Testis (tissue), 5 donors: ENCODE measurements at places on chromosomes 13 and 19. TPM values are rescaled to one million over a fixed set of nuclear protein-coding genes. Genes with fewer than 3 reads are reported as not detected.
A peak's percentile ranks its signal among the peaks of the same experiment; 100 is the strongest.

- H3K4me3 ChIP-seq = no peak overlapping the region
- H3K27ac ChIP-seq = no peak overlapping the region
- peaks cover 4% of the 10 kb centered on the region for H3K4me1 ChIP-seq
- no peaks in the 10 kb centered on the region for H3K36me3 ChIP-seq
- no peak for DNase-seq
Observed at GRCh38 chr13:27927444-27928352, 7.9 kb downstream of the PDX1 start.

- no peak for DNase-seq
- no peaks in the 10 kb centered on the region for H3K27me3 ChIP-seq
- H3K36me3 ChIP-seq = no peaks in the 10 kb centered on the region
- H3K4me1 ChIP-seq = peaks cover 33% of the 10 kb centered on the region
Observed at GRCh38 chr13:41056826-41057711, 4.2 kb upstream of the WBP4 start.

TJP3 gene
- polyA plus RNA-seq = 125 TPM

DNA sequence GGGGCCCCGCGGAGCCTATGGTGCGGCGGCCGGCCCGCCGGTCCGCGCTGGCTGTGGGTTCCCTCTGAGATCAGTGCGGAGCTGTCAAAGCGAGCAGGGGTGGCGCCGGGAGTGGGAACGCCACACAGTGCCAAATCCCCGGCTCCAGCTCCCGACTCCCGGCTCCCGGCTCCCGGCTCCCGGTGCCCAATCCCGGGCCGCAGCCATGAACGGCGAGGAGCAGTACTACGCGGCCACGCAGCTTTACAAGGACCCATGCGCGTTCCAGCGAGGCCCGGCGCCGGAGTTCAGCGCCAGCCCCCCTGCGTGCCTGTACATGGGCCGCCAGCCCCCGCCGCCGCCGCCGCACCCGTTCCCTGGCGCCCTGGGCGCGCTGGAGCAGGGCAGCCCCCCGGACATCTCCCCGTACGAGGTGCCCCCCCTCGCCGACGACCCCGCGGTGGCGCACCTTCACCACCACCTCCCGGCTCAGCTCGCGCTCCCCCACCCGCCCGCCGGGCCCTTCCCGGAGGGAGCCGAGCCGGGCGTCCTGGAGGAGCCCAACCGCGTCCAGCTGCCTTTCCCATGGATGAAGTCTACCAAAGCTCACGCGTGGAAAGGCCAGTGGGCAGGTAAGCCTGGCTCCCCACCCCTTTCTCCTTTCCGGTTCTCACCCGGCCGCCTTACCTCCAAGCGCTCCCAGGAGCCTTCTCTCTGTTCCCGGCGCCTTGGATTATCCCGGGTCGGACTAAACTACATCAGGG is at the start of gene PDX1:
PDX1 (plus strand) TSS at position 67 of the 743 bp plus-strand sequence; CDS start at position 206, 139 bp downstream.
- H3K27me3 ChIP-seq = no peaks in the 10 kb centered on the region
- no peak within 1 kb of the TSS for H3K27ac ChIP-seq
- peak; percentile 58 for DNase-seq
- H3K36me3 ChIP-seq = no peaks in the 10 kb centered on the region
- H3K4me3 ChIP-seq = no peak within 1 kb of the TSS
- peaks cover 21% of the 10 kb centered on the region for H3K4me1 ChIP-seq

HSPB6 gene
- 146 TPM for polyA plus RNA-seq

- no peak overlapping the region for H3K27ac ChIP-seq
- H3K4me3 ChIP-seq = no peak overlapping the region
- H3K27me3 ChIP-seq = no peaks in the 10 kb centered on the region
- H3K4me1 ChIP-seq = no peaks in the 10 kb centered on the region
- no peaks in the 10 kb centered on the region for H3K36me3 ChIP-seq
Observed at GRCh38 chr13:26873386-26873698, 112.8 kb upstream of the GPR12 start.

GRCh38 chr19:40829205-40829604 is 21.0 kb downstream of the CYP2A6 start:
- no peak overlapping the region for H3K4me3 ChIP-seq
- H3K4me1 ChIP-seq = peaks cover 32% of the 10 kb centered on the region
- peak overlapping the region; percentile 18 for H3K27ac ChIP-seq
- H3K27me3 ChIP-seq = no peaks in the 10 kb centered on the region
- no peaks in the 10 kb centered on the region for H3K36me3 ChIP-seq
- DNase-seq = no peak

DNA sequence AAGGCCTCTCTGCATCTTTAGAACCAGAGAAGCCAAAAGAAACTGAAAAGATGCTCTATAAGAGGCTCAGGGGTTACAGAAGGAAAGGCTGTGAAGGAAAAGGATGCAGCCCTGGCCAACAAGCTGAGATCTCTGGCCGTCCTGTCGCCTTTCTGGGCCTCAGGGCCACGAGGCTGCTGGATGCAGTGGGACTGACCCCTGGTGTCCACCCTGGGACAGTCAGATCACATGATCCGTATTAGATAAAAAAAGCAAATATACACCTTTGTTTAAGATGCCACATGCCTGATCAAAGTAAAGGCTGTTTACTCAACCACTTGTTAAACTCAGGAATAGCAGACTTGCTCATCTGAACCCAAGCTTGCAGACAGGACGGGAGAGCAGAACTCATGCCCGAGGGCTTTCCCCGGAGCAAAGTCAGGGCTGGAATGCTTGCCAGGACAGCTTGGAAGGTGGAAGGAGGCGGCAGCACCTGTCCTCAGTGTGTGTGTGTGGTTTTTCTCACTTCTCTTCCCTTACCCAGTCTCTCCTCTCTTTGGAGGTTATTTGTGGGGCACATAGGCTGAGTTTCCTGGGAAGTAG is 206.5 kb upstream of the TSHZ3 start:
- H3K4me1 ChIP-seq = no peaks in the 10 kb centered on the region
- no peak overlapping the region for H3K27ac ChIP-seq
- H3K4me3 ChIP-seq = no peak overlapping the region

KPTN gene
- polyA plus RNA-seq = 13.5 TPM

DNA sequence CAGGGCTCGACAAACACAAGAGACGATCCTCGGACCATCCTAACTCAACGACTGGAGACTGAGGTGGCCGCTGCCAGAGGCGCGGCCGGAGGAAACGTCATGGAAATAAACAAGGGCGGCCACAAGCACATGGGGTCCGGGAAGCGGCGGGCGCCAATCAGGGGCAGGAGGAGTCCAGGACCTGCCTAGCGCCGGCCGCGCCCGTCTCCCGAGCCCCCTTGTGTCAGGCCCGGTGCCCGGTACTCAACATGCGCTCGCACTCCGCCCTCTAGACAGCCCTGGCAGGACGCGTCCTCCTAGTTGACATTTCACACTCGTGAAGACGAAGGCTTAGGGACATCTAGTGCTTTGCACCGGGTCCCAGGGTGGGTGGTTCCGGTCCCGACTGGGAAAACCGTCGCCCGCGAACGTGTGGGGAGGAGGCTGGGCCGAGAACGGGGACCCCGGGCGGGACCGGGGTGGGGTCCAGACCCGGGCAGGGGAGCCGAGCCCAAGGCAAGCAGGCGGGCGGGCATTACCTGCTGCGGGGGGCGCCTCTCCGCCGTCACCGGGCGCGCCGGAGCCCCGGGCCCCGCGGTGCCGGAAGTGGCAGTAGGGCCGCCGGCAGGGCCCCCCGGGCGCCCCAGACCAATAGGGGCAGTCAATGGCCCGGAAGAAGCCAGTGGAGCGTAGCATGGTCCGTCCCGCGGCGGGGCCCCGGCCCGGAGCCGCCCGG is 442 bp downstream of the REXO1 start:
- H3K4me1 ChIP-seq = peaks cover 47% of the 10 kb centered on the region
- no peaks in the 10 kb centered on the region for H3K36me3 ChIP-seq
- no peaks in the 10 kb centered on the region for H3K27me3 ChIP-seq
- DNase-seq = peak; percentile 66

DNA sequence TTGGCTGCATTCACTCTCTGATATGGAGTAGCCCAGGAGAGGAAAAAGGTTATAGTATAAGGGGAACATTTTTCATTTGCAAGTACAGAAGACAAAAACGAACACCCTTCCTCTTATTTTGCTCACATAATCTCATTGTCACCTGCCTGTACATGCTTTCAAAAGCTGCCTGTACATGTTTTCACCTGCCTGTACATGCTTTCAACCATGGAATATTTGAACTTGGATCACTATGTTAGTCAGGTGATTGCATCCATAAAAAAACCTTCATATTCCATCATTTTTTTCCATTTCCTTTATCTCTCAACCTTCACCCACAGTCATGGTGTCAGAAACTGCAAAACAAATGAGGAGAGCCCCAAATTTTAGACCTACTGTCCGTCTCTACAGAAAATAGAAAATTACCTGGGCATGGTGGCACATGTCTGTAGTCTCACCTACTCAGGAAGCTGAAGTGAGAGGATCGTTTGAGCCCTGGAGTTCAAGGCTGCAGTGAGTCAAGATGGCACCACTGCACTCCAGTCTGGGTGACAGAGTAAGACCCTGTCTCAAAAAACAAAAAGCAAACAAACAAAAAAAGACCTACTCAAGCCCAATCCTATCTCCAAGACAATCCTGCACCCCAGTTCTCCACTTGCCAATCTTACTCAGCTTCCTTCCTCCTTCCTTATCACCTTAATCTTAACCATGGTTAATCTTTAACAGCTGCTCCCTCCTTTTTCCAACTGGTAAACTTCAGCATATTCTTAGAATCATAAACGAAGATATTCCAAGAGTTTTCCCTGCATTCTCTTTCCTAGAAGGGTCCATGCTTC is 11.6 kb downstream of the IGFL2 start:
- H3K27ac ChIP-seq = no peak overlapping the region
- H3K36me3 ChIP-seq = no peaks in the 10 kb centered on the region
- no peak for DNase-seq
- no peak overlapping the region for H3K4me3 ChIP-seq
- H3K4me1 ChIP-seq = no peaks in the 10 kb centered on the region
- no peaks in the 10 kb centered on the region for H3K27me3 ChIP-seq

- no peaks in the 10 kb centered on the region for H3K36me3 ChIP-seq
- no peak overlapping the region for H3K4me3 ChIP-seq
- no peaks in the 10 kb centered on the region for H3K4me1 ChIP-seq
- no peaks in the 10 kb centered on the region for H3K27me3 ChIP-seq
Observed at GRCh38 chr13:72823724-72824123, 41.8 kb downstream of the PIBF1 start.

GRCh38 chr19:8158411-8159074 is 9.2 kb upstream of the FBN3 start:
- peaks cover 15% of the 10 kb centered on the region for H3K4me1 ChIP-seq
- no peaks in the 10 kb centered on the region for H3K36me3 ChIP-seq
- no peaks in the 10 kb centered on the region for H3K27me3 ChIP-seq
- peak; percentile 75 for DNase-seq

KCNK6 gene
- polyA plus RNA-seq = 3.4 TPM

GRCh38 chr19:7685546-7686445 is 5.2 kb downstream of the TRAPPC5 start:
- no peak overlapping the region for H3K27ac ChIP-seq
- peaks cover 7% of the 10 kb centered on the region for H3K4me1 ChIP-seq
- no peaks in the 10 kb centered on the region for H3K27me3 ChIP-seq
- H3K4me3 ChIP-seq = no peak overlapping the region
- no peaks in the 10 kb centered on the region for H3K36me3 ChIP-seq

- no peaks in the 10 kb centered on the region for H3K4me1 ChIP-seq
- no peak overlapping the region for H3K4me3 ChIP-seq
- no peaks in the 10 kb centered on the region for H3K27me3 ChIP-seq
- no peak for DNase-seq
- no peak overlapping the region for H3K27ac ChIP-seq
- H3K36me3 ChIP-seq = no peaks in the 10 kb centered on the region
Observed at GRCh38 chr13:63605962-63606361, 2190.3 kb upstream of the PCDH20 start.

MEDAG gene
- 23.1 TPM for polyA plus RNA-seq

GRCh38 chr13:23322353-23323336 is 110.9 kb downstream of the SACS start:
- H3K27me3 ChIP-seq = no peaks in the 10 kb centered on the region
- no peak for DNase-seq
- H3K4me1 ChIP-seq = peaks cover 8% of the 10 kb centered on the region
- H3K4me3 ChIP-seq = no peak overlapping the region
- no peak overlapping the region for H3K27ac ChIP-seq
- H3K36me3 ChIP-seq = no peaks in the 10 kb centered on the region

KLF2 gene
- polyA plus RNA-seq = 40.2 TPM

- DNase-seq = no peak
- H3K36me3 ChIP-seq = no peaks in the 10 kb centered on the region
- H3K4me3 ChIP-seq = no peak overlapping the region
- H3K27ac ChIP-seq = no peak overlapping the region
Observed at GRCh38 chr13:102405499-102406100, 3.8 kb upstream of the FGF14 start.

PSG6 gene
- not detected for polyA plus RNA-seq

DNA sequence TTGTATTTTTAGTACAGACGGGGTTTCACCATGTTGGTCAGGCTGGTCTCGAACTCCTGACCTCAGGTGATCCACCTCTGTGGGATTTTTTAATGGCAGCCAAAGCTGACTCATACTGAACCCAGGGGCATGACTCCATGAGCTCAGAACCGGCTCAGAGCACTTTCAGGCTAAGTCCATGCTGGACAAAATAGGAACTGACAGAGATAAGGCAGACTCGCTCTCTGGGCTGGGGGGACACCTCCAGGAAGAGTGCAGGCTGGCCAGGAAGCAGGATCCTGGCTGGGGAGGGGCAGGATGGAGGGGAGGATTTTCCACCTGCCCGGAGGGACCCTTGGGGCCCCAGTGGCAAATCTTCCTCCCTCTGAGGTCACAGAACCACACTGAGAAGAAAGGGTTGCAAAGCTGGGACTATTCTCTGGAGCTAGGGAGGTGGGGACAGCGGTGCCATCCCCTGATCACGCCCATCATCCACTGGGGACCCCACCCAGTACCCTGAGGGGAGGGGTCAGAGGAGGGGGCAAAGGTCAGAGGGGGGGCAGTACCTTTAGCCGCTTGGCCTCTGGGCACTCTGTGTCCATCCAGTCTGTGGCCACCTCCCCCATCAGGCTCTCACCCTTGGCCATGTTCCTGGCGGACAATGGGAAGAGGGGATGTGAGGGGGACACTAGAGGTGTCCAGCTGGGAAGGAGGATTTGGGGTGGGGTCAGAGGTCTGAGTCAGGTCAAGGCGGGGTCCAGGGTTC is 31.1 kb downstream of the NOTCH3 start:
- H3K4me1 ChIP-seq = no peaks in the 10 kb centered on the region
- no peak overlapping the region for H3K27ac ChIP-seq
- H3K4me3 ChIP-seq = no peak overlapping the region
- no peak for DNase-seq
- no peaks in the 10 kb centered on the region for H3K36me3 ChIP-seq

GRCh38 chr19:46907880-46908279 is 47.1 kb downstream of the ARHGAP35 start:
- DNase-seq = peak; percentile 73
- H3K36me3 ChIP-seq = no peaks in the 10 kb centered on the region
- H3K27ac ChIP-seq = no peak overlapping the region
- H3K4me3 ChIP-seq = no peak overlapping the region
- H3K4me1 ChIP-seq = peaks cover 37% of the 10 kb centered on the region

CABP5 gene
- polyA plus RNA-seq = not detected

PROZ gene
- polyA plus RNA-seq = 0.42 TPM

- no peak for DNase-seq
- no peaks in the 10 kb centered on the region for H3K27me3 ChIP-seq
Observed at GRCh38 chr19:7191946-7192691, 102.1 kb downstream of the INSR start.

FKRP gene
- 22.9 TPM for polyA plus RNA-seq
